ENCODE measurements at places on chromosomes 1 and 21.

- H3K27ac ChIP-seq = no peak overlapping the region
- peak; percentile 78 for DNase-seq
- peak overlapping the region; percentile 62 for H3K4me3 ChIP-seq
- no peaks in the 10 kb centered on the region for H3K36me3 ChIP-seq
Observed at GRCh38 chr1:11650331-11650991, 3.8 kb downstream of the FBXO2 start.

DNA sequence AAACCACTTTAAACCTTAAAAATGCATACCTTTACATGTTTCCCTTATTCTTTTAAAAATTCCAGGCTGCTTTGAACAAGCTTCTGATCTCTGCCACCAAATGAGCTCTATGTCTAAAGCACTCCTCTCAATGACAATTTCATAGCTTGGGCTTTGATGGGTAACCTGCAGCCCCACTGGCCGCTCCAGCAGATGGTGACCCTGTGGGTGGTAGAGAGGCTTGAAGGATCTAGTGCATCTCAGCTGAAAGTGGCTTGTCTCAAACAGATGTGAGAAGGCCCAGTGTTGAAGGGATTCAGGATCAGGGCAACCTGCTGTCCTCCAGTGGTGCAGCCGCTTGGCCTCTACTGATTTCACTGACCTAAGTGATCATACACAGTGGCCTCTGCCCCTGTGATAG is 84.7 kb upstream of the IRF2BP2 start:
- no peak overlapping the region for H3K4me3 ChIP-seq
- DNase-seq = no peak
- no peak overlapping the region for H3K27ac ChIP-seq

DNA sequence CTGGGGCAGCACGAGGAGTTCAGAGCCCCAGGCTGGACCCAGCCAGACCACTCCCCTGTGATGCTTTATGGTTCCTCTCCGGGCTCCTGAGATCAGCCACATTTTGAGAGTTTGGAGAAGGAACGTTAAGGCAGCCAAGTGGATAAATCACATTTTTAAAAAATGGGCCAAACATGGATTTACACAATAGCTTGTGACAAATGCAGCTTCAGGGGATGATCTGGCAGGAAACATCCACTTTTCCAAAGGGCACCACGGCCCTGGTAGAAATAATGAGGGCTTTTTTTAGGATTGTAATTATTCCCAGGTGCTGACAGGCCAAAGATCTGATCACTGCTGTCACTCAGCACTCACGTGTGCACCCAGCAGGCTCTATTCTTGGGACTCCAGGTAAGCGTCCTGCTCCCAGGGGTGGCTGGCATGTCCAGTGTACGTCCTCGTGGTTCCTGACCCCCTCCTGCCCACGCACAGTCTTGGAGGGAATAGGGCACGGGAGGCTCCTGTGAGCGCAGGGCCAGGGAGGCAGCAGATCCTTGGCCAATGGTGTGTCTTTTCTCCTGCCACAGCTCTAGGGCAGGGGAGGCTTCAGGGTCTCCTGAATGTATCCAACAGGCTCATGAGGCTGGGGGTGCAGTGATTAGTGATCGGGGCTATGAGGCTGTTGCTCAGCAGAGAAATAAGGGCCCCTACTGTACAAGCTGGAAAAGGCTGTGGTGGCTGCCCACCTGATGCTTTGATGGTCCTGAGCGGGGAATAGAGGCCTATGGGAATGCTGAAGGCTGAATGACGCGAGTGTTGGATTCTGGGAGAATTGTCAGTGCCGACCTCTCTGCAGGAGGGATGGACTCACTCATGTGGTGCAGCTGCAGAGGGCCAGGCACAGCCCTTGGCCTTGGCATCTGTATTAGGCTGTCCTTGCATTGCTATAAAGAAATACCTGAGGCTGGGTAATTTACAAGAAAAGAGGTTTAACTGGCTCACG is 415.7 kb downstream of the PTPRU start:
- H3K27ac ChIP-seq = no peak overlapping the region
- DNase-seq = no peak
- H3K4me3 ChIP-seq = no peak overlapping the region
- H3K4me1 ChIP-seq = no peaks in the 10 kb centered on the region

GRCh38 chr1:239507826-239508225 is 121.5 kb downstream of the CHRM3 start:
- no peak for DNase-seq
- H3K4me1 ChIP-seq = peaks cover 1% of the 10 kb centered on the region
- H3K27ac ChIP-seq = no peak overlapping the region
- no peak overlapping the region for H3K4me3 ChIP-seq
- H3K27me3 ChIP-seq = no peaks in the 10 kb centered on the region

- H3K27me3 ChIP-seq = no peaks in the 10 kb centered on the region
- no peaks in the 10 kb centered on the region for H3K4me1 ChIP-seq
- DNase-seq = no peak
- H3K36me3 ChIP-seq = no peaks in the 10 kb centered on the region
- H3K27ac ChIP-seq = no peak overlapping the region
Observed at GRCh38 chr1:240030236-240030635, 61.4 kb upstream of the FMN2 start.

GRCh38 chr1:232439011-232439410 is 190.9 kb downstream of the SIPA1L2 start:
- DNase-seq = no peak
- H3K27ac ChIP-seq = no peak overlapping the region
- H3K4me3 ChIP-seq = no peak overlapping the region
- no peaks in the 10 kb centered on the region for H3K36me3 ChIP-seq

DNA sequence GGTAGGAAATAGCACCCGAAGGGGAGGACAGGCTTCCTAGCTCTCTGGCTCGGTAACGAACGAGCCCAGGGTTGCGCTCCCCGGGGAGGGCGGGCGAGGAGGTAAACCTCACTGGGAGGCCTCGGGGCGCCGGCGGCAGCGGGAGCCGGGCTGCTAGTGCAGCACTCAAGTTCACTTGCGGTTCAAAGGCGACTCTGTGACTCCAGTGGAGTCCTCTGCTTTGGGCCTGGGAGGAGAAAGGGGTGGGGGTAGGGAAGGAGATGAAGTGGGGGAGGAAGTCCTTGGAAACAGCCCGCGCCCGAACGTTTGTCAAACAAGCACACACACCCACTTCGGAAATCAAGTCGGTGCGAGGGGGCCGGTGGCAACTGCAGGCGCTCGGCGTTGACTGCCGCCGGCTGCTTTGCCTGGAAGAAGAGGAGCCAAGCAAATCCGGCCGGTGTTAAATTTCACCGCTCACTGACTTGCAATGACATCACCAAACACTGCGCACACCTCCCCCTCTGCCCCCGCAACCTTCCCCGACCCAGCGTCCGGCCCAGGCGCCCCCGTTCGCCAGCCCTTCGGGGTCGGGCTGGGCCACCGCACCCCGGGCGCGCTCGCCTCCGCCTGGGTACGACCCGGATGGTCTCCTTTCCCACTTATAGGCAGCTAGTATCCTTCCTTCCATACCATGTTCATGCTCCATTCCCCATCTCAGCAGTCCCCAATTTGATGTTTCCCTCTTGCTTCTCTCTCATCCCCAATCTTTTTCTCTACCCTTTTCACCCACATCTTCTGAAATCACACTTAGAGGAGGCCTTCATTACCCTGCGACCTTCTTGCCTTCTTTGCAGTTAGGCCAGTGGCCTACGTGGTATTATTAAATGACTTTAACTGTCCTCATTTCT is at the start of gene COL24A1:
COL24A1 (minus strand) TSS at position 207 of the 890 bp plus-strand sequence. CDS start 376 bp downstream, outside the sequence.
- H3K27me3 ChIP-seq = peaks cover 38% of the 10 kb centered on the region
- DNase-seq = no peak
- no peaks in the 10 kb centered on the region for H3K36me3 ChIP-seq
- no peak within 1 kb of the TSS for H3K27ac ChIP-seq
- peak within 1 kb of the TSS; percentile 24 for H3K4me3 ChIP-seq

DNA sequence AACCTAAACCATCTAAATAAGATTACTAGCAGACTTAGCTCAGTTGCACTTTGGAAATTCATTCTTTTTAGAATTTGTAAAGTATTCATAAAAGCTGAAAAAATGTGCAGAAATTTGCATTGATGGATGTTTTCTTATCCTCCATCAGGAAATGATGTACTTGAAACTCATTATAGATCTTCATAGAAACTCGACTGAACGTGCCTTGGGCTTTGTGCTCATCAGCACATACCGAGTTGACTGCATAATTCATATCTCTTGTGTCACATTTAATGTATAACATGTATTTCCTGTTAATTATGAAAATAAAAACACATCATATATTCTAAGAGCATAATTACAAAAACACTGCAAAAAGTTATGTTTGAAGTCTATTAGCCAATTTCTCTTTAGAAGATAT is 290.9 kb upstream of the NR5A2 start:
- no peaks in the 10 kb centered on the region for H3K4me1 ChIP-seq
- no peaks in the 10 kb centered on the region for H3K27me3 ChIP-seq
- no peak for DNase-seq
- no peak overlapping the region for H3K4me3 ChIP-seq
- H3K27ac ChIP-seq = no peak overlapping the region
- no peaks in the 10 kb centered on the region for H3K36me3 ChIP-seq

Measured in T-helper 2 cell treated with Interferon-gamma antibody and Interleukin-4, amounts not matched to agents 5 μg/mL and 100 μg/mL, for 36 hours (primary cell).